Peyer's patch (tissue), 4 donors: ENCODE measurements at places on chromosomes 16 and 17.

GRCh38 chr17:15048381-15048780, 216.7 kb downstream of the PMP22 start:
- DNase-seq: no peak

- no peak for DNase-seq
Observed at GRCh38 chr16:3836641-3837040, 43.9 kb downstream of the CREBBP start.

DNA sequence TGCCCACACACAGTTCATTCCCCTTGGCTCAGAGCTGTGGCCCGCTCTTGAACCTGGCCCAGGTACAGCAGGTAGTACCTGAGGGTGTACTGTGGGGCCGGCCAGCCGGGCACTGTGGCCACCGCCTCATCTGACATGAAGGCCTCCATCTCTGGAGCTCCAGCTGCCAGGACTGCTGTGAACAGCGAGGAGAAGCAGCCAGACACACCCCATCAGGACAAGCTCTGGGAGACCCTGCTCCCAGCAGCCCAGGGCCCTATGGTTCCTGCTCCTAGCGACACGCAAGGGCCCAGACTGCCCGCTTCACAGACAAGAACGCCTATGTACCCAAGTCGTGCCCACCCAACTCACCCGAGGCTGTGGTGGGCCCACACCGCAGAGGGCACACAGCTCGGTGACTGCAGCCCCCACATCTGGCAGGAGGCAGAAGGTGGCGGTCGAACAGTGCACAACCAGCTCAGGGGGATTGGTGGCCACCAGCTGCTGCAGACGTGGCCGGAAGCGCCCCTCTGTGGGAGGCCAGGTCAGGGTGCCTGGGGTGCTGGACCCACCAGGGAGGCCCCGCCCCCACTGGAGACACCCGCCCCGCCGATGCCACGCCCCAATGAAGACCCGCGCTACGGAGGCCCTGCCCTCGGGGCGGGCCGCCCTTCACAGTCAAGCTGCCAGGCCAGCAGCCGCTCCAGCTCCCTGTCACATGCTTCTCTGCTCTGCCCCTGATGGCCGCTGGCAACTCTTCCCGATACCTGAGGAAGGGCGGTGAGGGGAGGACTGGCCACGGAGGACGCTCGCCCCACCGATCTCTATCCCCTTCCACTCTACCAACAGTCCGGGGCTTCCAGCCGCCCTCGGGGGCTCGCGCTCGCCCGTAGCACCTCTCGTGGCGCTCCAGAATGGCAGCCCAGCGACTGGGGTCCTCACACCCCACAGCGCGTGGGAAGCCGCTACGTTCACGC, 1.1 kb upstream of the STUB1 start:
- DNase-seq: no peak

DNA sequence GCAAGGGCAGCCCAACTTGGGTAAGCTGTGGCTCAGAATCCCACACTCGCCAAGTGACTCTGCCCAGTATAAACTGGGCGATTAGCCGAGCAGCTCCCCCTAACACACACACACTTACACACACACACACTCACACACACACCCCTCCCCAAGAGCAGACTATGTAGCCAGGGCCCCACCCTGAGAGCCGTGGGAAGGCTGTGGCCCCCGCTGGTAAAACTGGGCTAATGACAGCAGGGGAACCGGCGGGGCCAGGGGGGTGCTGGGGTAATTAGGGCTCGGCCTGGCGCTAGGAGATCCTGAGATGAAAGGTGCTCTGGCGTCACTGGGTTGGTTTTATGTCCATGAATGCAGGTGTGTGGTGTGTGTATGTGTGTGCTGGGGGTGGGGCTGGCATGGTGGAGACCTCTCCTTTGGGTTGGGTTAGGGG, 1.1 kb upstream of the THRA start:
- no peak for DNase-seq

GRCh38 chr16:56343661-56344517, 81.5 kb downstream of the AMFR start:
- no peak for DNase-seq

- DNase-seq: no peak
Observed at GRCh38 chr16:11208916-11209665, 46.9 kb downstream of the SOCS1 start.

DNA sequence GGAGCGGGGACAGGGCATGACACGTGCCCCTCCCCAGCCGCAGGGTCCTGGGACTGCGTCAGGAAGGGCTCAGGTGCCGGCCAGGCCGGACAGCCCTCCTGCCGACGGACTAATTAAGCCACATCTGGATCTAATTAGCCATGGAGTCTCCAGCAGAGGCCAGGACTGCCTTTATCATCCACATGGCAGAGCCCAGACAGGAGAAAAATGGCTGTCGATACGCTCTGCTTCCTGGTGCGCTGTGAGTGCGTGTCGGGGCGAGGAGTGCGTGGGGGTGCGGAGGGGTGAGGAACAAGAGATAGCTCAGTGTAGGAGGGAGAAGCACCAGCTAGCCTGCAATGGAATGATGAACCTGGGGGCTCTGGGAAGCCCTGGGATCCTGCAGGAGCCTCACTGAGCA, 218.8 kb downstream of the IRF8 start:
- no peak for DNase-seq

- DNase-seq: no peak
Observed at GRCh38 chr16:58608601-58609136, 21.0 kb downstream of the CNOT1 start.

DNA sequence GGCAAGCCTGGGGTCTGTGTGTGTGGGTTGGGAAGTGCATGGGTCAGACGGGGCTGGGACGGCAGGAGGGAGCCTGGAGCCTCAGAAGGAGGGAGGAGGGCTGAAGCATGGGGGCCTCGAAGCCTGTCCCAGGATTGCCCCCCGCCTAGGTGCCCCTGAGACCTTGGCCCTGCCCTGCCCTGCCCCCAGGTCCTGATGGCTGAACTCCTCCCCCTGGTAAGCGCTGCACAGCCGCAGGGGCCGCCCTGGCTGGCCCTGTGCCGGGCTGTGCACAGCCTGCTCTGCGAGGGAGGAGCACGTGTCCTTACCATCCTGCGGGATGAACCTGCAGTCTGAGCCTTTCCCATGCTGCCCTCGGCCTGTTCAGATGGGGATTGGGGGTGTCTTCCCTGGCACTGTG, 4.4 kb downstream of the TEDC2 start:
- DNase-seq: no peak

DNA sequence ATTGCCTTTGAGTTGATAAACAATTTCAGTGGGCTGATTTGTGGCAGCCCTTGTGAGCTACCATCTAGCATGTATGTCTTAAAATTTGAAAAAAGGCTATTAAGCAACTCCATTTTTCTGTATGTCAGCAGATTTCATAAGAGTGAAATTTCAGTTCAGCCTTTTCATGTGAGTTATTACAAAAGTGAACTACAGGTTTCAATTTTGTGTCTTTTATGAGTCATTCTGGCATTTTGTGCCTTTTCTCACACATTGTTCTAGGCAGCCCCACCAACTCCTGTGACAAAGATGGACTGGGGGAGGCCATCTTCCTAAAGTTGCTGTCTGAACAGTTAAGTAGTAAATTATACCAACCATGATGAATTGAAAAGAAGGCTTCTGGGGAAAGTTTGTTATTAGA, 52.1 kb downstream of the USP10 start:
- no peak for DNase-seq

GRCh38 chr16:86231321-86231995, 278.9 kb upstream of the FOXF1 start:
- DNase-seq: no peak

GRCh38 chr16:50940275-50940854, 198.5 kb downstream of the CYLD start:
- no peak for DNase-seq

DNA sequence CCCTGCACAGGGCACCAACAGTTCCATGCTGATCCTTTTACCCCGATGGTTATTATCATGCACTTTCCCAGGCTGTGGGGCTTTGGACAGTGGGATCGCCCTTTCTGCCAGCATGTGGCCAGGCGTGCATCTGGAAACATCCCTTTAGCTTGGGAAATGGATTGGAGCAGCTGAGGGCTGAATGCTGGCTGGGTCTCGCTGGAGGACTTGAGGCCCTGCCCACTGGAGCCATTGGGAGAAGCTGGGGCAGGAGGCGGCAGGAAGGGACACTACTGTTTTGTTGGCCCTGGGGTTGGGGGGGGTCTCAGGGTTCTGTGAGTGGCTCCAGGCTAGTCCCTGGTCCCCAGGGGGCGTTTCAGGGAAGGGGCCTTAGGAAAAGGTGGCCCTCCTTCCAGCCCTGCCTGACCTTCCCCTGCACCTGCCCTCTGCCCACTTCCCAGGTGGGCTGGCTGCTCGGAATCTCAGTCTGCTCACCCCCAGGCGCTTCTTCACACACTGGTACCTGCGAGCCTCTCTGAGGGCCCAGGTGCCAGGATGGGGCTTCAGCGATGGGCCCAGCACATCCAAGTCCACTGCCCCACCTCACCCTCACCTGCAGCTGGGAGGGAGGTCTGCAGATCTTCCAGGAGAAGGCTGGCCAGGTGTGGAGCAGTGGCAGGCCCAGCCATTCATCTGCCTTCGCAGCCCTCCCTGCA, 1.6 kb upstream of the ADGRG3 start:
- DNase-seq: no peak

DNA sequence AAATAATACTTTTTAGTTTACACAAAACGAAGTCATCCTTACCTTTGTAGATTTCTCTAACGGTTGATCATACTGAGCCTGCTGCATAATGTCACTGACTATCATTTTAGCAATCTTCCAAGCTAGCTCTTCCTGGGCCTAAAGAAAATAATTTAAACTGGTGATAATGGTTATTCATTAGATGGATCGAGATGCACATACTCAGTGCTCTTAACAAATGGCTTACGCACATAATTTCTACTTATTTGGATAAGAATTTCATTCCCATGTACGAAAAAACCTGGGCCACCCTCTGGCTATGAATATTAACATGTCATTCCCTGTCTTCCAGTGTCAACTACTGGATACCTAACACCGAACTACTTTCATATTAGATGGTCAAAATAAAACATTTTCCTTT, 41.4 kb upstream of the ULK2 start:
- DNase-seq: no peak

GRCh38 chr16:65406933-65407332, 285.1 kb upstream of the CDH11 start:
- DNase-seq: no peak
